ENCODE measurements at places on chromosomes 7 and 10.
A peak's percentile ranks its signal among the peaks of the same experiment; 100 is the strongest.

DNA sequence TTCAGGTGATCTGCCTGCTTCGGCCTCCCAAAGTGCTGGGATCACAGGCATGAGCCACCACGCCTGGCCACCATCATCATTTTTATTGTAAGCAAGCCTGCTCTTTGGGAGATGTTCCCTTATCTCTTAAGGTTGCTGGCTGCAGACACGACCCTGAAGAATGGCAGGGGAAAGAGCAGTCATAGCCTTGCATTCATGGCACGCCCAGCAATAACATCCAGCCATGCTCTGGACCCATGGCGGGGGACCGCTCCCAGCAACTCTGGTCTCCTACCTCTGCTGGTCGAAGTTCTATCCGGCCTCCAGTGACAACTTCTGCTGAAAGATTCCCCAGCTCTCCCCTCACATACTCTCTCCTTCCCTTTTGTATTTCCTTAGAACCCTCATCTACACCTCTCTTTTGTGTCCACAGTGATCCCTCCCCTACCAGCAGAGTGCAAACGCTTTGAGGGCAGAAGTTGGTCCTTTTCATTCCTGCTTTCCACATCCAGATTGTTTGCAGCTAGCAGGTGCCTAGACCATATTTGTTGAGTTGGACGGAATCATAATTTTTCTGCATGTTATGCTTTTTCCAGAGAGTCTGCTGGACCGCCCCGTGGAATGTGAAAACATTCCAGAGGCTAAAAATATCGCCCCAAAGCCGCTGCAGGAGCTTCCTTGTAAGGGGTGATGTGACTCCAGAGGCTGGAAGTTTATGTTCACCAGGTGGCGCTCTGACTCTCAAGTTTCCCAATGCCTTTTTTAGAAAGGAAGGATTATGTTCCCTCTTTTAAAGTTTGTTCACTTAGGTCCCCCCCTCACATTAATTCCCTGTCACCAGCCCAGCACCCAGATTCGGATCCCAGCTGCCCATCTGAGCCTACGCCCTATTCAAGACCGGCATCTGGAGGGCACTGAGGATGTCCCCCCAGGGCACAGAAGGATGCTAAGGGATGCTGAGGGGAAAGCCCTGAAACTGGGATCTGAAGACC, 4.3 kb upstream of the MARVELD1 start:
- peak; percentile 73 for DNase-seq

DNA sequence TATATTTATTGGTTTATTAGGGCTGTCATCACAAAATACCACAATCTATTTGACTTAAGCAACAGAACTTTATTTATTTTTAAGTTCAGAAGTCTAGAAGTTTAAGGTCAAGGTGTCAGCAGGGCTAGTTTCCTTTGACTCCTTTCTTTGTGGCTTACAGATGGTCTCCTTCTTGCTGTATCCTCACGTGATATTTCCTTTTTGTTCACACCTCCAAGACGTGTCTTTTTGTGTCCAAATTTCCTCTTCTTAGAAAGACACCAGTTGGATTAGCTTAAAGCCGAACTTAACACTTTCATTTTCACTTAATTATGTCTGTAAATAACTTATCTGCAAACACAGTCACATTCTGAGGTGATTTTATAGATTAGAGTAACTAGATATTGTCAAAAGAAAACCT, 631.4 kb upstream of the POT1 start:
- DNase-seq, result no peak

DNA sequence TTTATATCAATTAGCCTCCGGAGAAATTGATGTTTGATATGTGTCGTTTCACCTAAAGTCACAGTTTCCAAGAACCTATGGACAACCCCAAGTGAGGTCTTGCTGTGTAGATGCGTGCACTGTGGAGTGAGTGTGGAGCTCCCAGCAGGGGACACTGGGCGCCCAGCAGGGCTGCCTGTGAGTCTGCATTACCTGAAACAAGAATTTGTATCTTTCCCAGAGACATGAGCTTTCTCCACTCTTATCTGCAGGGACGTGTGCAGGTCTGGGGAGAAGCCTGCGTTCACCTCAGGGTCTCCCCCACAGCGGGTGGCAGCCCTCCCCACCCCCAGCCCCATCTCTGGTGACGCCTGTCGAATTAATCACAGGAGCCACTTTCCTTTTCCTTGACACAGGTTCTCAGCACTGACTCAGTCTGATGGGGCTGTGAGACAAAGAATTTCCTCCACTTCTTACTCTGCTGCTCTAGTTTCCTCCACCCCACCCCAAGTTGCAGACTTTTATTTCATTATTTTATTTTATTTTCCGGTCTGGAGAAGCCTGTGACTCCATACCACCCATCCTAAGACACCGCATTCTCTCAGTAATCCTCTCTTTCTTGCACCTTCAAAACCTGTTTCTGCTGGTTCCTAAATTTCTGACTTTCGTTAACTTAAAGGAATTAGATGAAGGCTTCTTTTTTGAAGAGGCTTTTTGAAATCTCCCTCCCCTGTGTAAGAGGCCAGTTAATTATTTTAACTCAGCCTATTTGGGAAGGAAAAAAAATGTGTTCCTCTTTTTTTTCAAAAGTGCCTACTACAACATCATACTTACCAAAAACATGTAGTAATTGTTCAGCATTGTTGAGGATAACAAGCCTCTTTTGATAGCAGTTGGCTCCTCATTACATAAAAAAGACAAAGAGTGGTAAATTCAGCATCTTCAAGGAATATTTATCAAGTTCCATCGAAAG, 17.0 kb upstream of the INSIG1 start:
- DNase-seq, result no peak

- DNase-seq, result no peak
Observed at GRCh38 chr7:73773700-73774517, 3.8 kb upstream of the CLDN3 start.

DNA sequence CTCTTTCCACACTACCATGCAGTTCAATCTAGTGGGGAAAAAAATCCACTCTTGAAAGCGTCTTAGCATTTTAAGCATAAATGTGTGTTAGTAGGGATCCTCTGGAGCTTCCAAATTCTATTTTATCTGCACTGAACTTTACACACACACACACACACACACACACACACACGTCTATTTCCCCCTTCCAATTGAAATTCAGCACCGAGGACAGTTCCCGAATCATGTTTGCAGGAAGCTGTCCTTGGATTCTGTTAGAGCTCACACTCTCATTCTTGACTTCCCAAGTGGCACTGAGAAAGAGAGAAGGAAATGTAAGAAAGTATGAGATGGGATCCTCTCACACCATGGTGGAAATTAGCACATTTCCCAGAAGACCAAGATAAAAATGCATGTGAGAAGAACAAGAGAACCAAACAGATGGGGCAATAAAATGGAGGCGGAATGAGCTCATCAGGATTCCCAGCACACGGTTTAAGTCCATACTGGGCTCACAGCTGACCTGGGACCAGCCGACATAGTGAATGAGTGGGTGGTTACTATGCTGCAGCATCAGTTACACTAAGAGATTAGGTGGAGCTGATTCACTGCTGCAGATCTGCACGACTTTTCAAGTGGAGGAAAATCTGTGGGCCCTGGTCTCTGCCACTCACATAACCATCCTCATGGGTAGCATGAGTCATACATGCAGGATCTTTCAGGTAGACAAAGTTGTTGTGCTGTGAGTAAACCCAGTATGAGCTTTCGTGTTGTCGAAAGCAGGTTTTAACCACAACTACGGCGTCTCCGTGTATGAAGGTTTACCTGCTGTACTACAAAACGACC, 3.3 kb upstream of the NPTX2 start:
- peak; percentile 56 for DNase-seq

GRCh38 chr7:131640686-131641085, 84.3 kb upstream of the PODXL start:
- DNase-seq, result no peak

- DNase-seq, result no peak
Observed at GRCh38 chr10:94235461-94235860, 127.3 kb downstream of the NOC3L start.

DNA sequence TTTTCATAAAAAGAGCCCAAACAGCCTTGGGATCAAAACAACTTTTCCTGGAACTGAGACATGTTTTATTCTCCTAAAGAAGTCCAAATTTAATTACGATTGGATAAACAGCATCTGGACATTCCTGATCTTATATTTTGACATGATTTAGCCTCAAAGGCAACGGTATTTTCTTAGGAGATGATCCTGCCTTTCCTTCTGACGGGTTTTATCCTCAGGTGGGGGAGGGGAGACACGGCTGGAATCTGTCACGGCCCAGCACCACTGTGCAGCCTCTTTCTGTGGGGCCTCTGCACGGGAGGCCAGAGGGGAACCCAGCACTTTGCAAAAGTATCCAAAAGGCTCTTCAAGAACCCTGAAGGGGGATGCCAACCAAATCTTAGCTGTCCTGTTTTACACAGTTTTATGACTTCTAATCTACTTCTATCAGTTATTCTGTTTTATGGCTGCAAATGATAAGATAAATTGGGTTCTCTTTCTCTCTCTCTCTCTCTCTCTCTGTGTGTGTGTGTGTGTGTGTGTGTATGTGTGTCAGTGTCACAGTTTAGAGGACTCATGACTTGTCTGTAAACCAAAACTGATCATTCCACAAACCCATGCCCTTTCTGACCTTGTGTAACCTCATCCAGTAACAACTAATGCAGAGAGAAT, 321.1 kb upstream of the NPVF start:
- DNase-seq, result no peak

DNA sequence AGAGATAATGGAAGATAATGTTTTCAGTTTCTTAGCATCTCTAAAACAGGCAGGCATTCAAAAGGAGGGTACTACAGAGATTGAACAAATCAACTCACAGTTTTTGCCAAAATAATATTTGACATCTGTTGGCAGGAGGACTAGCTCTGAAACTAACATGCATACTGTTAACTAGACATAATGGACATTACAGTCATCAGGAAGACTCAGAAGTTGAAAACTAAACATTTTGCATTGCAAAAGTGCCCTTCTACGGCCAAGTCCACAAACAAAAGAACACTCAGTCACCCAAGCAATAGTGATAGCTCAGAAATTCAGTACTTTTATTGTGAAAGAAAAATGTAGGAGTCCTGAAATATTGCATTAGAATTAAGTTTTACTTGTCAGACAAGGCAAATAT, 399.0 kb downstream of the HGF start:
- no peak for DNase-seq

DNA sequence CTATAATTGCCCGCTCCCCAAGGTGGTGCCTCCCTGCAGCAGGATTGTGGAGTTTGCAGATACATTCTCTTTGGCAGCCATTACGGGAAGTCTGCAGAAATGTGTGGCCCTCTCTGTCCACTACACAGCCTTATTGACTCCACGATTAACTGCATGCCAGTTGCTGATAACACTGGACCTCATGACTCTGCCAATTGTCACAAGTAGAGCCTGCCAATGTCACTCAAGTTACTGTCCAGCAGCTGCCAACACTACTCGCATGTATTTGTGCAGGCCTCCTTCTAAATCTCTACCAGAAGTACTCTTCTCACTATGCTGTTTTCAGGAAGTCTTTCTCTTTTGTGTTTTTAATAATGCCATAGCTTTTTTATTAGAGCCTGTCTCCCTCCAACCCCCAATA, 128.8 kb downstream of the PPP1R3A start:
- no peak for DNase-seq

DNA sequence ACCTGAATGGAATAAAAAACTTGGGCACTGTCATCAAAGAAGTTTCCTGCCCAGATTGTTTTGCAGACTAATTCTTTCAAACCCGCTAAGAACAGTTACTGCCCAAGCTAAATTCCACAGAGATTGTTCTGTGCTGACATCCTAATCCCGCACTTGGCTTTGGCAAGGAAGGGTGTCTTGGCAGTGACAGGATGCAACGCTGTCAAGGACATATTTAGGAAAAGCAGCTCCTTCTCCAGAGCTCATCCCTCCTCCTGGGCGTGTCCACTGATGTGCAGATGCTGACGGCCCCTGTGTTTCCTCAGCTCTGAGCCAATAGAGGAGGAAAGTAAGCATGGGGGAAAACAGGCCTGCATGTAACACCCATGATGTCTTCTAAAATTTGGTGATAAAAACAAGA, 74.2 kb downstream of the EEPD1 start:
- no peak for DNase-seq

- DNase-seq, result no peak
Observed at GRCh38 chr10:128398118-128398517, 271.9 kb upstream of the MKI67 start.

- no peak for DNase-seq
Observed at GRCh38 chr10:125003146-125003900, 61.4 kb downstream of the ZRANB1 start.

DNA sequence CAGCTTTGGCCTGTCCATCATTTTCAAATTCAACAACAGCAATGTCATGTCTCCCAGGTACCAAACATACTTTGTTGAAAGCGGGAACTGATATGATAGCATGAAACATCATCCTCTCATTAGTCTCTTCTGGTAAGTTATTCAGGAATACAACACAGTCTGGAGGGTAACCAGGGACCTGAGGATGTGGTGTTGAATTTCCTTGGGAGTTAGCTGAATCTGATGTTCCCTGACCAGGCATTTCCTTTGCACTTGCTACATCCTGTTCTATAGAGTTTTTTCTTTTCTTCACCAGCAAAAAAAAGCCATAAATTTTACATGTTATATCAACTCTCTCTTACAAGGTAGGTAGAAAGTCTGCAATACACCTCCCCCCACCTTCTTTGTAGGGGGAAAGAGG, 97.8 kb upstream of the AFAP1L2 start:
- DNase-seq, result no peak

DNA sequence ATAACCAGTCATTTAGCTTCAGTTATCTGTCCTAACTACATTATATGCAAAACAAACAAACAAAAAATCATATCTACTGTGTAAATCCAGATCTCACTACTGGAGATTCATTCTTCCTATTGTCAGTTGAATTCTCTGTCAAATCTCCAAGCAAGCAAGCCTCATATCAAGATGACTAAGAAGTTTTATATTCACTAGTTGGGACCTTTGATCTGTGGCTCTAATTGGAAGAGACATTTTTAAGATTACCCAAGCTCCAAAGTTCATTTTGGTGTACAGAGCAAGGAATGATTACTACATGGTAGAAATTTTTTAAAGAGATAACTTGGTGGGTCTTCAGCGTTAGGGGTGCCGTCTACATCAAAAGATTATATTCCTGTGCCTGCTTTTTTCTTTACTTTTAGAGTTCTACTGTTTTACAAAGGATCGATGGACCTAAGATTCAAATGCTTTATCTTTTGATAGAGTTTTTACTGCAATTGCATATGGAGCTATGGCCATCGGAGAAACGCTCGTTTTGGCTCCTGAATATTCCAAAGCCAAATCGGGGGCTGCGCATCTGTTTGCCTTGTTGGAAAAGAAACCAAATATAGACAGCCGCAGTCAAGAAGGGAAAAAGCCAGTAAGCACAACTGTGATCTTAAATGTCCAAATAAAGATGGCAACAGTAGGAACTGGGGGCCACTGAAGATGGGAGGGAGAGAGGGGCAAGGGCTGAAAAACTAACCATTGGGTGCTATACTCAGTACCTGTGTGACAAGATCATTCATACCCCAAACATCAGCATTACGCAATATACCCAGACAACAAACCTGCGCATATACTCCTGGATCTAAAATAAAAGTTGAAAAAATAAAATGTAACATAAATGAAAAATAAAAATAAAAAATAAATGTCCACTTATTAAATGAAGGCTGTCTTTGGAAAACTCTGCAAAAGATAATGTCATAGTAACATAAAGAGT, 47.9 kb downstream of the SP8 start:
- no peak for DNase-seq

Measured in ACHN (cell line).